SJCRH30 (cell line): ENCODE measurements at places on chromosomes 4 and X. TPM values are rescaled to one million over a fixed set of nuclear protein-coding genes. Genes with fewer than 3 reads are reported as not detected.

DNA sequence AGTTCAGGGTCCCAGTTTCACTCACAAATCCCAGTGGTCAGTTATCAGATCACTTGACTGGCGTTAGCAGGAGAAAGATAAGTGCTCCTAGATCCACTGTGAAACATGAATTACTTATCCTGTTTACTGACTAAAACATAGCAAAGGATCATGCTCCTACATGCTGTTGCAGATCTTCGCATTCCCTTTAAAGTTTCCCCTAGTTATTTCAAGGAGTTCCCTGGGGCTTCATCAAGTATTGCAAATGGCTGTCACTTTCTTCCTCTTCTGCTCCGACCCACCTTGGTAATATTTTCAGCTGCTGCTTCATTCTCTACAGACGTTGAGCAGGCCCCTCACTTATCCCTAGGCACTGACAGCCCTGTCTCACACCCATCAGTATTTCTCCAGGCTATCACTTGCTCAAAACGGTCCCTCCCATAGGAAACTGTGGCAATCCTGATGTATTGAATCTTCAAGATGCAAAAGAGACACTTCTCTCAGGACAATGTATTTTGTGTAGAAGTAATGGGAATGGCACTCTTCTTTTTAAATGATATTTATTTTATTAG lies 466.0 kb downstream of the INPP4B start:
- peak; percentile 27 for DNase-seq
- peaks cover 32% of the 10 kb centered on the region for H3K4me1 ChIP-seq
- H3K27me3 ChIP-seq = no peaks in the 10 kb centered on the region
- peak overlapping the region; percentile 89 for H3K27ac ChIP-seq
- H3K4me3 ChIP-seq = peak overlapping the region; percentile 4; the same call in 1 of the 2 replicates
- H3K36me3 ChIP-seq = no peaks in the 10 kb centered on the region; the same call in 1 of the 2 replicates

ASB5 gene
- 6.4 and 7.3 TPM in 2 replicates for total RNA-seq

- H3K36me3 ChIP-seq = no peaks in the 10 kb centered on the region
- no peaks in the 10 kb centered on the region for H3K27me3 ChIP-seq
Measured at GRCh38 chrX:118726887-118727685, at the start of gene IL13RA1. IL13RA1 (plus strand) TSS chrX:118727606; CDS start chrX:118727639, 33 bp downstream.

DNA sequence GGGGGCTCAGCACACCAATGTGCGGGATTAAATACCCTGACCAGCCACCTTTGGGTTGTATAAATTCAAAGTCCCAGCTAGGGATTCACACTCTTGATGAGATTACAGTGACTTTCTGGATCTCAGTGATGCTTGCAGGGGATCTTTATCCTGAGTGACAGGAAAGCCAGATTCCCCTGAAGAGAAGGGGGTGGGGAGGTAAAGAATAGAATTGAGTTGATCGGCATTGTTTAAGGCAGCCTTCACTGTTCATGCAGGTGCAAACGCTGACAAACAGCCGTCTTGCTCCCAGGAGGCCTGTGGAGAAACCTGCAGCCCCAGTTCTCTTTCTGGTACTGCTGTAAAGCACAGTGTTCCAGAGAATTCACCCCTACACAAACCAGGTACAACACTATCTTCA lies 19.0 kb downstream of the CXXC4 start:
- H3K27ac ChIP-seq = no peak overlapping the region
- H3K27me3 ChIP-seq = no peaks in the 10 kb centered on the region
- H3K4me3 ChIP-seq = no peak overlapping the region

GPM6B gene
- 85.4 and 89.5 TPM in 2 replicates for total RNA-seq

HPGDS gene
- not detected in 2 replicates for total RNA-seq

GRCh38 chrX:57655065-57655464 lies 25.0 kb downstream of the NLRP2B start:
- H3K27ac ChIP-seq = no peak overlapping the region
- no peaks in the 10 kb centered on the region for H3K27me3 ChIP-seq
- H3K4me3 ChIP-seq = no peak overlapping the region
- DNase-seq = no peak
- no peaks in the 10 kb centered on the region for H3K36me3 ChIP-seq

DNA sequence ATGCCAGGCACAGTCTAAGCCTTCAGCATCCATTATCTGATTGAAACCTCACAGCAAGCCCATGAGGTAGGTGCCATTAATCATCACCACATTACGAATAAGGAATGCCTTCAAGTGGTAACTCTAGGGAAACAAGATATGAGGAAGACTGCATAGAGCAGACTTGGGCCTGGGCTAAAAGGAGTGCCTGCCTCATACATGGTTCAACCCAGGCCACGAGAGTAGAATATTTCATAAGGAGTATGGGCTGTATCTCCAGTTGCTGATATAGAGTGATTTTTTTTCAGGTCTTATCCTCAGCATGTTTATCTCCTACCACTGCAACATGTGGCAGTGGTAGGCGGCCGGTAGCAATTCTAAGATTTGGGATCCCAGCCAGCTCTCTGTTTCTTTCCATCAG lies 51.7 kb downstream of the ATP11C start:
- H3K4me3 ChIP-seq = no peak overlapping the region
- no peaks in the 10 kb centered on the region for H3K4me1 ChIP-seq
- no peak overlapping the region for H3K27ac ChIP-seq
- no peaks in the 10 kb centered on the region for H3K27me3 ChIP-seq

CLGN gene
- total RNA-seq = 4.2 and 5.5 TPM in 2 replicates

DNA sequence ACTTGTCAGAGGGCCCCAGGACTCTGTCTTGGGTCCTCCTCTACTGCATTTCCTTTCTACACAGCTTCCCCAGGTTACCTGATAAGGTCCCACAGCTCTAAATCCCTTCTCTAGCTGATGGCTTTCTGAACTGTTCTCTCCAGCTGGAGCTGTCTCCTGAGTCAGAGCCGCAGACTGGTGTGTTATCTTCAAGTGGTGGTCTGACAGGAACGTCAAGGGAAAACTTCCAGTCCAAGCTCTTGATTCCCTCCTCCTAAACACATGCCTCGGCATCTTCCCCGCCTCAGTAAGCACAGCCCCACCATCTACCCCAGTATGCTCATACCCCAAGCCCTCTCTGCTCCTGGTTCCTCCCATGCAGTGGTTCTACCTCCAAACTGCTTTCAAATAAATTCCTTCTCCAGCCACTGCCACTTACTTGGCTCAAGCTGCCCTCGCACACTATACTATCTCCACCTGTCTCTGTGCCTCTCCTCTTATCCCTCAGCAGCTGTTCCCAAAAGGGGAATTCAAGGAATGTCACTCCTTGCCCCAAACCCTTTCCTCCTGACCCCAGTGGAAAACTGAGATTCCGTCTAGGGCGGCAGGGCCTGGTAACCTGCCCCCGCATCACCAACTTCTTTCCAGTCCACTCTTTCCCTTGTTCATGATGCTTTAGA lies 17.2 kb upstream of the CENPU start:
- peaks cover 20% of the 10 kb centered on the region for H3K4me1 ChIP-seq
- H3K27me3 ChIP-seq = no peaks in the 10 kb centered on the region
- H3K36me3 ChIP-seq = no peaks in the 10 kb centered on the region
- H3K4me3 ChIP-seq = no peak overlapping the region
- peak; percentile 81 for DNase-seq
- H3K27ac ChIP-seq = peak overlapping the region; percentile 19; the same call in 1 of the 2 replicates

ZFP92 gene
- not detected in 2 replicates for total RNA-seq

- H3K27ac ChIP-seq = peak overlapping the region; percentile 61; the same call in 1 of the 2 replicates
- peaks cover 10% of the 10 kb centered on the region for H3K4me1 ChIP-seq
- H3K27me3 ChIP-seq = no peaks in the 10 kb centered on the region
- no peak for DNase-seq
- peaks cover 36% of the 10 kb centered on the region for H3K36me3 ChIP-seq
Measured at GRCh38 chr4:99947190-99947578, 766 bp upstream of the DNAJB14 start.

DNA sequence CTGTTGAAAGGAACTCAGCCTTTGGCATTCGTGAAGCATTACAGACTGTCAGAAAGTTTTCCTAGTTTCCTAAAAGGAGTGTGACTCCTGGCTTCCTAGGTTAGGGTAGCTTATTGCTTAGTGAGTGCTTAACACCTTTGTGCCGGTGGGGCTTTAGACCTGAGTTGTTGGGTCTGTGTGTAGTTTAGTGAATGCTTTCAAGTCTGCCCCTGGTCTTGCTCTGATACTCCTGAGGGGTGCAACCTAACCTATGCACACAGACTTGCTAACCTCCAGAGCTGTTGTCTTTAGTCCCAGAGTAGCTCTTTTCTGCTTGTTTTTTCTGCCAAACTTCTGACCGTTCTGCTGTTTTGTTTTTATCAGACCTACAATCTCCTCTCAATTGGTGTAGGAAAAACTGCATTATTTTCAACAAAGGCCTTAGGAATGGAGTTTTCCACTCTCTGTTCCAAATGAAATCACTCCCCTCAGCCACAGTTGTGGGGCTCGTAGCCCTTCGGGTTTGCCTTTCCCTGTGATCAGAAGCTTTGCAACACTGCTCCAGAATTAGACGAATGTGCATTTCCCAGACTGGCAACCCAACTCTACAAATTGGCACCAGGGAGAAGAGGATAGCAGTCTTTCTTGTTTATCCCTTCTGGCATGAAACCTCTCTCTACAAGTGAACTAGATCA lies 1399.1 kb upstream of the PCDH7 start:
- H3K27ac ChIP-seq = no peak overlapping the region
- no peaks in the 10 kb centered on the region for H3K4me1 ChIP-seq
- H3K4me3 ChIP-seq = no peak overlapping the region
- no peak for DNase-seq
- no peaks in the 10 kb centered on the region for H3K36me3 ChIP-seq

KCND1 gene
- 0.08 and 0.12 TPM in 2 replicates for total RNA-seq

DNA sequence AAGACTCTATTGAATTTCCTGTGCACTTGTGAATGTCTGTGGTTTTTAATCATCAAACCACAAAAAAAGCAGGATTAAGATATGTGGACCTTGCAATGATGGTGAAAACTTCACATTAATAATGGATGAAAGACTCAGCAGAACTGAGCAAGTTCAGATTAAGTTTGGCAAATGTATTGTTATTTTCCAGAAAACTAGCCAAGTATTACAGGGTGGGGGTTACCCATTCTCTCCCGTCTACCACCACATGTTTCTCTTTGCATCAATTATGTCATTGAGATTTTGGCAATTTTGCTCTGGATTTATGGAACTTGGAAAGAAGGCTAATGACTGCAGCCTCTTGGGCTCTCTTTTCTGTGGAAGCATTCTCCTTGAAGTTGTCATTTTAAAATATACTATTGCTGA lies 577.1 kb downstream of the ANKRD50 start:
- H3K27ac ChIP-seq = no peak overlapping the region
- H3K27me3 ChIP-seq = no peaks in the 10 kb centered on the region
- H3K36me3 ChIP-seq = no peaks in the 10 kb centered on the region
- no peak for DNase-seq

- peak overlapping the region; percentile 84 for H3K4me3 ChIP-seq
- no peak for DNase-seq
- no peaks in the 10 kb centered on the region for H3K27me3 ChIP-seq
- H3K27ac ChIP-seq = peak overlapping the region; percentile 85
Measured at GRCh38 chr4:77072195-77072753, 3.5 kb downstream of the CCNI start.

DNA sequence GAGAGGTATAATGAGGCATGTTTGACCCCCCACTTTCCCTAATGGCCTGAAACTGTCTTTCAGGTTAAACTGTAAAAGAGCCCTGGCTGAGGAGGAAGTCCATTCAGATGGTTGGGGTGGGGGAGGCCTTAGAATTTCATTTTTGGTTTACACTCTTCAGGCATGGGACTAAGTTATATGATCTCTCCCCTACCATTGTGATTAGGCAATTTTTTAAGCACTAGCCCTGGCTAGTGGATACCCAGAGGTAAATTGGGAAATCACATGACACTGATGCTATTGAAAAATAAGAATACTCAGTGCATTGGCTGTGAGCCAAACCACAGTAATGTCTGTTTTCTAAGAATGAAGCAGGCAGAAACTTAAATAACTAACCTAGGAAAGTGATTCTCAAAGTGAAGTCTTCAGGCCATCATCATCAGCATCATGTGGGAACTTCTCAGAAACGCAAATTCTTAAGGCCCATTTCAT lies 149.7 kb downstream of the RRAGB start:
- H3K27ac ChIP-seq = no peak overlapping the region
- H3K36me3 ChIP-seq = no peaks in the 10 kb centered on the region
- H3K4me1 ChIP-seq = no peaks in the 10 kb centered on the region
- no peak for DNase-seq
- no peaks in the 10 kb centered on the region for H3K27me3 ChIP-seq
- H3K4me3 ChIP-seq = no peak overlapping the region

- no peaks in the 10 kb centered on the region for H3K36me3 ChIP-seq
- H3K4me1 ChIP-seq = no peaks in the 10 kb centered on the region
- H3K27ac ChIP-seq = no peak overlapping the region
Measured at GRCh38 chr4:78654807-78655206, 103.2 kb downstream of the ANXA3 start.

GRCh38 chrX:130606425-130606824 lies 204.6 kb downstream of the RBMX2 start:
- DNase-seq = no peak
- H3K27ac ChIP-seq = no peak overlapping the region
- H3K4me3 ChIP-seq = no peak overlapping the region
- H3K27me3 ChIP-seq = no peaks in the 10 kb centered on the region

- no peaks in the 10 kb centered on the region for H3K36me3 ChIP-seq
- DNase-seq = no peak
- no peak overlapping the region for H3K4me3 ChIP-seq
- H3K27me3 ChIP-seq = no peaks in the 10 kb centered on the region
- no peak overlapping the region for H3K27ac ChIP-seq
- no peaks in the 10 kb centered on the region for H3K4me1 ChIP-seq
Measured at GRCh38 chr4:3401436-3402171, 40.2 kb upstream of the HGFAC start.

MAGEC2 gene
- 2.2 and 2.3 TPM in 2 replicates for total RNA-seq

TMEM35A gene
- total RNA-seq = 0.10 and 0.13 TPM in 2 replicates

- no peak overlapping the region for H3K4me3 ChIP-seq
- no peak overlapping the region for H3K27ac ChIP-seq
- no peak for DNase-seq
- no peaks in the 10 kb centered on the region for H3K27me3 ChIP-seq
- no peaks in the 10 kb centered on the region for H3K36me3 ChIP-seq
Measured at GRCh38 chrX:23662853-23663252, 4.4 kb upstream of the PRDX4 start.

- H3K27ac ChIP-seq = no peak overlapping the region
- H3K36me3 ChIP-seq = no peaks in the 10 kb centered on the region
- DNase-seq = peak; percentile 5
- no peaks in the 10 kb centered on the region for H3K27me3 ChIP-seq
Measured at GRCh38 chr4:180281724-180282123, 1961.5 kb upstream of the TENM3 start.

HAND2 gene
- total RNA-seq = 2.3 and 3.4 TPM in 2 replicates

GRCh38 chr4:169823685-169824084 lies 65.9 kb upstream of the HPF1 start:
- H3K36me3 ChIP-seq = no peaks in the 10 kb centered on the region
- H3K4me1 ChIP-seq = no peaks in the 10 kb centered on the region

MAOB gene
- not detected in 2 replicates for total RNA-seq

ERAS gene
- total RNA-seq = not detected in 2 replicates

GRCh38 chr4:24477919-24478318 lies 106.4 kb downstream of the DHX15 start:
- H3K4me1 ChIP-seq = no peaks in the 10 kb centered on the region
- peak; percentile 24 for DNase-seq
- H3K27me3 ChIP-seq = 0 out of 2 replicates have a peak, but pooled peaks cover 3% of the 10 kb centered on the region
- H3K4me3 ChIP-seq = no peak overlapping the region
- H3K36me3 ChIP-seq = no peaks in the 10 kb centered on the region

DNA sequence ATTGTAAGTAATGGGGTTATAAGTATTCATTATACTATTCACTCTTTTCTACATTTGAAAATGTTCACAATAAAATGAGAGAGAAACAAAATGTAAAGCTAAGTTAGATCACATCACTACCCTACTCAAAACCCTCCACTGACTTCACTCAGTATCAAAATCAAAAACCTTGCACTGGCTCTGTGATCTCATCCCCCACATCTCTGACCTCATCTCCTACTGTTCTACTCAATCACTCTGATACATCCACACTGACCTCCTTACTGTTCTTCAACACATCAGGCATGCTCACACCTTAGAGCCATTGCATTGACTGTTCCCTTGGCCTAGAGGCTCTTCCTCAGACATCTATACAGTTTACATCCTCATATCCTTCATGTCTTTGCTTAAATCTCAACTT lies 50.7 kb downstream of the THOC2 start:
- DNase-seq = no peak
- no peaks in the 10 kb centered on the region for H3K27me3 ChIP-seq
- no peak overlapping the region for H3K27ac ChIP-seq
- no peak overlapping the region for H3K4me3 ChIP-seq
